Activated CD8-positive, alpha-beta memory T cell treated with anti-CD3 and anti-CD28 coated beads, Interleukin-2, amount 10 ng/mL, durations not matched to agents 7 days and 5 days (primary cell): ENCODE measurements at places on chromosomes 3 and 15. TPM values are rescaled to one million over a fixed set of nuclear protein-coding genes. Genes with fewer than 3 reads are reported as not detected.

The FAM174B gene
- 3.3 TPM for total RNA-seq

The USP4 gene
- total RNA-seq, result 84.5 TPM

- no peak overlapping the region for H3K4me3 ChIP-seq
- no peak for DNase-seq
- H3K36me3 ChIP-seq, result no peaks in the 10 kb centered on the region
- H3K4me1 ChIP-seq, result peaks cover 10% of the 10 kb centered on the region
- H3K27me3 ChIP-seq, result peaks cover 3% of the 10 kb centered on the region
These were observed 66.8 kb downstream of the CD200R1L start for GRCh38 chr3:112779558-112780480.

DNA sequence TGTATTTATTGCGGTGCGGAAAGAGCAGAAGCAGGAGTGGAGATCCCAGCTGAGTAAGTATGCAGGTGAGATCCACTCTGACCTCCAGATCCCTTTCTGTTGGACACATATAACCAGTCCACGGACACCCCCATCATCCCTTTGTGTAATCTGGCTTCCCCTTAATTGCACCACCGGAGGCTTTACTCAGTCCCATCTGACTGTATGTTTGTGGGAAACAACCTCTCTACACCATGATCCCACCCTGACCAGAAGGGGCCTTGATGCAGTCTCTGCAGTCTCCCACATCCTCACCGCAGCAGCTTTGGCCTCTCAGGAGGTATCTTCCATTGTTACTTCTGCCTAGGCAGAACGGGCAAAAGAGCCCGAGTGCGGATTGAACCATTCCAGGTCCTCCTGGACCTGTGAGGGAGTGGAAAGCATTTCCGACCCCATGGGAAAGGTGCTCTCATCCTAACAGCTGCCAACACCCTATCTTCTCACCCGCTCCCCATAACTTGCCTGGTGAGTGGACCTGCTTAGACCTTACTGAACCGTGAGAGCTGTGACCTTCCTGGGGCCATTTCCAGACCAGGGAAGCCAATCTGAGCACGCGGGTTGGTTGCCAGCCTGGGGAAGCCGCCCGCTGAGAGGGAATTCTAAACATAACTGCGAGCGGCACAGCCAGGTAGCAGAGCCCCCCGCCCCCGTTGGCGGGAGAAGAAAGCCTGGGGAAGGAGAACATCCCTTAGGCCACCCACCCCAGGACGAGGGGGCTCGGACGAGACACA, 1.1 kb downstream of the SLCO2A1 start:
- no peak overlapping the region for H3K4me3 ChIP-seq
- H3K4me1 ChIP-seq, result peaks cover 2% of the 10 kb centered on the region
- no peak overlapping the region for H3K27ac ChIP-seq
- peaks cover 61% of the 10 kb centered on the region for H3K27me3 ChIP-seq

GRCh38 chr15:70762469-70763119, 764 bp downstream of the UACA start:
- H3K27me3 ChIP-seq, result peaks cover 69% of the 10 kb centered on the region
- H3K4me3 ChIP-seq, result peak overlapping the region; percentile 76
- no peak overlapping the region for H3K27ac ChIP-seq
- peaks cover 11% of the 10 kb centered on the region for H3K4me1 ChIP-seq

DNA sequence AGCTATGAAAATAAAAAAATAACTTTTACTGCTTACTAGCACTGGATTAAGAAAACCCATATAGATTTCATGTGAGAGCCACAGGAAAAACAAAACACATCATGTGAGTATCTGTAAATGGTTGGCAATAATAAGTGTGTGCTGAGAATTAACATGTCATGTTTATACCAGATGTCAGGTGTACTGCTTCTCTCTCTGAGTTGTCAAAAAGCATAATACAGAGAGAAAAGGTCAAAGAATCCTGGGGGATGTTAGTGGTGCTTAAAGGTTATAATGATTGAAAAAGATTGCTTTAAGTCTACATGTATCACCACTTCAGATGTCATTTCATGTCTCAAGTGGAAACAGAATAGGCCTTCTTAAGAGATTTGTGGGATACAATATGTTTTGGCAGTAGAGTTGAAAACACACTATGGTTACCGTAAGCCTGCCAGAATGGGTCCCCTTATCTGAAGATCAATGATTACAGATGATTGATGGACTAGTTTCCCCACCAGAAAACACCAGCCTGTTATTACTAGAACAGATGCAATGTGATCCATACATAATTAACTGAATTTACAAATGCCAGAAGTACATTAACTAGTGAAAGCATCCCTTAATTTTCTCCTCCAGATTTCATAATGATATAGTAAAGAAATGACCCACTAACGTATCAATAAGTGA, 204.1 kb downstream of the CNTN3 start:
- no peak overlapping the region for H3K27ac ChIP-seq
- DNase-seq, result no peak
- no peaks in the 10 kb centered on the region for H3K36me3 ChIP-seq
- H3K4me1 ChIP-seq, result no peaks in the 10 kb centered on the region
- no peaks in the 10 kb centered on the region for H3K27me3 ChIP-seq

DNA sequence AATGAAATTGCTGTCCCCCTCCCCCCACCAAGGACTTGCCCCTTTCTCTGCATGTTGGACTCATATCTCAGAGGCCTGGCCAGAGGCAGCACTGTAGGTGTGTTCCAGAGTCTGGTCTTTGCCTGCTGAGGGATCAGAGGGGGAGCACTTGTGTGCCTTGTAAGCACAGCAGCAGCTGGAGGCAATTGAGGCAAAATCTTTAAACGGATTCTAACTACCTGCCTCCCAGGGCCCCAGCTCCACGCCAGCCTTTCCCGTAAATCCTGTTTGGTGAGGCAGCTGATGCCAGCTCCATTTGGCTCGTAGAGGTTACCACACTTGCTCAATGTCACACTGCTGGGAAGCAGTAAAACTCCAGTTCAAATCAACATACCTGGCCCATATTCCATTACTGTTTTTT, 2.3 kb upstream of the IDH2 start:
- H3K4me3 ChIP-seq, result no peak overlapping the region
- H3K4me1 ChIP-seq, result peaks cover 23% of the 10 kb centered on the region
- DNase-seq, result no peak
- H3K27me3 ChIP-seq, result peaks cover 4% of the 10 kb centered on the region
- peaks cover 3% of the 10 kb centered on the region for H3K36me3 ChIP-seq

DNA sequence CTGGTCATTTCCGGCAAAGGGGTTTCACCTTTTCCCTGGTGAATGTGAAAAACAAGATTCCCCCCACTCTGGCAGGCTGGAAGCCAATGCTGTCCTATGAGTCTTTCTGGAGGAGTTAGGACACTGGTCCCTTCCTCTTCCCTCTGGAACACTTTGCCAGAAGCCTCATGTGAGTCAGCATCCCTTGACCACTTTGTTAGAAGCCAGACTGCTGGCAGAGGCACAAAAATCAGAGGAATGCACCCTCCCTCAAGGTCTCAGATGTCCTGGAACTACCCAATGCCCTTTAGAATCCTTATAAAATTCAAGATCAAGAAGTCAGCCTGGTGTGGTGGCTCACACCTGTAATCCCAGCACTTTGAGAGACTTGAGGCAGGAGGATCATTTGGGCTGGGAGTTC, 26.6 kb downstream of the ITGB5 start:
- DNase-seq, result no peak
- H3K36me3 ChIP-seq, result no peaks in the 10 kb centered on the region
- H3K4me3 ChIP-seq, result no peak overlapping the region
- peaks cover 24% of the 10 kb centered on the region for H3K27me3 ChIP-seq

DNA sequence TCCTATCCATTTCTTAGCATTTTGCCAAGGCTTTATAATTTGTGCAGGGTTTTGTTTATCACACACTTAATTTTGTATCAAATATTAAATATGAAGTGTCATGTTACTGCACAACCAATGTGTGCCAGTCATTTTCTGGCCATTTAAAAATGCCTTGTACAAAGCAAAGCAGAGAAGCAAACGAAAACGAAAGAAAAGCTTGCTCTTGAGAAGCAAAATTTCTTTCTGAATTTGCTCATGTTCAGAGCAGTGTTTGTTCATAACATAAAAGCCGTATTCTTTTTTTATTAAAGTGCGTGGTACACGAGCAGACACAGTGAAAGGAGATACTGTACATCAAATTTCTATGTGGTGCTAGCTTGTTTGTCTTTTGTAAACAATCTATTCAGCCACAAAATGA, 792.6 kb downstream of the NAALADL2 start:
- no peak overlapping the region for H3K27ac ChIP-seq
- DNase-seq, result no peak
- H3K4me3 ChIP-seq, result no peak overlapping the region
- H3K4me1 ChIP-seq, result no peaks in the 10 kb centered on the region
- H3K27me3 ChIP-seq, result no peaks in the 10 kb centered on the region

- no peaks in the 10 kb centered on the region for H3K4me1 ChIP-seq
- no peak overlapping the region for H3K27ac ChIP-seq
- H3K4me3 ChIP-seq, result no peak overlapping the region
- no peak for DNase-seq
These were observed 76.0 kb downstream of the ZBBX start for GRCh38 chr3:167304077-167304476.

The P2RY12 gene
- total RNA-seq, result not detected

GRCh38 chr15:36517758-36518157, 61.7 kb upstream of the CDIN1 start:
- DNase-seq, result no peak
- no peaks in the 10 kb centered on the region for H3K27me3 ChIP-seq
- H3K4me3 ChIP-seq, result no peak overlapping the region
- H3K27ac ChIP-seq, result no peak overlapping the region

DNA sequence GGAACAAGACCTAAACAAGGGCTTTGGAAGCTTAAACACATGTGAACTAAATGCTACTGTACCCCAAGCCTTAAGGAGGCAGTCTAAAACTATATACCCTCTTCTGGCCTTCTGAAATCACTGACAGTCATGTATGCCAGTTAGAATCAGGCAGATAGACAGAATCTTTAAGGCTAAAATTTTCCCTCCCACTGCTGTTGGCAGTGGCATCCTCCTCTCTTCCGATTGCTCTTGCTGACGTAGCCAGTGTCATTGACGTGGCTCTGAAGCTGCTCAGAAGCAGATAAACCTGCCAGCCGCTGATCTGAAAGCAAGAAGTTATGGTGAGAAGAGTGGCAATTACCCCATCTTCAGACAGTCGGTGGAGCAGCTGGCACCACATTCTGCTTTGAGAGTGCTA, 3.3 kb downstream of the RYR3 start:
- H3K4me1 ChIP-seq, result no peaks in the 10 kb centered on the region
- no peak for DNase-seq
- H3K27me3 ChIP-seq, result peaks cover 34% of the 10 kb centered on the region
- H3K36me3 ChIP-seq, result no peaks in the 10 kb centered on the region
- H3K4me3 ChIP-seq, result no peak overlapping the region
- no peak overlapping the region for H3K27ac ChIP-seq

DNA sequence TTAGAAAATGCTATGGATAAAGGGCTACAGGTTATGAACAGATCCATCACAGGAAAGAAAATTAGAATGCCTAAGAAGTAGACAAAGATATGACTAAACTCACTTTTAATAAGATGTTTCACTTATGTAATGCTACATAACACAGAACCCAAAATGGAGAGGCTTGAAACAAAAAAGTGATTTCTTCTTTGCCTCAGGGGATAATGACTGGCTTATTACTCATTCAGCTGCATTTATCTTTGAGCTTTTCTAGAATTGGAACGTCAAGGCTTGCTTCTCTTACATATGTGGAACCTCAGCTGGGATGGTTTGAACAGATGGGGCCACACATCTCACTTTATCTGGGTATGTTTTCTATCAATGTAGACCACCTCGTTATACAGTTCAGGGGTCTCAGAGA, 120.6 kb upstream of the EPHA3 start:
- no peak overlapping the region for H3K27ac ChIP-seq
- no peak overlapping the region for H3K4me3 ChIP-seq
- H3K27me3 ChIP-seq, result no peaks in the 10 kb centered on the region
- no peaks in the 10 kb centered on the region for H3K36me3 ChIP-seq
- no peaks in the 10 kb centered on the region for H3K4me1 ChIP-seq
- no peak for DNase-seq

DNA sequence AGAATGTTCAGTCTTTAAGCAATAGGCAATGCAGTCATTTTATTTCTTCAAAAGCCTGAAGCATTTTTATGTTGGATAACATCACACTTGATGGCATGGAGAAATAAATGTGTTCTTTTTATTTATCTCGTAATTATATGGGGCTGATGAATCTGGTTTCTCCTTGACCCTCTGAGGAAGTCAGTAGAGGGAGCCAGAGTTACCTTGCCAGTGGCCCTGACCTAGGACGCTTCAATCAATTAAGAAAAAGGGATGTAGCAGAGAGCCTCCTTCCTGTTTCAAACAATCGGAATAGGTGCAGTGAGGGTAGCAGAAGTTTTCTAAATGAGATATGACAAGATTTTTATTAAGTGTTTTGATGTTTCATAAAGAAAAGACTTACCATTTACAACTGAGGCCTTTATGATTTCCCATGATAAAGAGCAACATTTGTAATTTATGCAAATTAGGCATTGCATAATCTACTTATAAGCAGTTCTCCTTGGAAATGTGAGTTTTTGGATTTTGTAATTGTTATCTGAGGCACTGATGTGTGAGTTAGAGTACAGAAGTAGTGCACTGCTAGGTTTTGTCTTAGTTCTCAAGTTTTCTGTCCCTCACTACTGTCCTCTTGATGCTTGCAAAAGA, 129.1 kb downstream of the RAP2B start:
- H3K4me1 ChIP-seq, result peaks cover 33% of the 10 kb centered on the region
- no peak overlapping the region for H3K27ac ChIP-seq

GRCh38 chr3:25120665-25121064, 307.4 kb upstream of the RARB start:
- no peak overlapping the region for H3K27ac ChIP-seq
- no peak overlapping the region for H3K4me3 ChIP-seq
- H3K4me1 ChIP-seq, result no peaks in the 10 kb centered on the region

DNA sequence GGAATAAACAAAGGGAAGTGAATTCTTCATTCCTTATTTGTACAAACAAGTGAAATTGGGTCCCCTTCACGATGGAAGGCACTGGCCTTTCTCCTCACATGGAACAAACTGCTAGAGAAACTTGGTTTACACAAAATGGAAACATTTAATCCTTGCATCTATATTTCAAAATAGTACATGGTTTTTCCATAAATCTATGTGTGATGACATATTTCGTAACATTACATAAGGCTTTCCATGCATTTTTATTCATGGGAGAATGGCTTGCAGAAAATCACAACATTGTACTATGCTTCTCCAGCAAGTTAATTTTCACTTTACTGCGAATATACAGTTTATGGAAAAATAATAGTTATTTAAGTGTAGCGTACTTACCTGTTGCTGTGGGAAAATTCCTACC, 81.0 kb upstream of the CDIN1 start:
- H3K27me3 ChIP-seq, result peaks cover 32% of the 10 kb centered on the region
- no peak overlapping the region for H3K4me3 ChIP-seq
- no peaks in the 10 kb centered on the region for H3K4me1 ChIP-seq
- no peak for DNase-seq
- H3K36me3 ChIP-seq, result no peaks in the 10 kb centered on the region
- no peak overlapping the region for H3K27ac ChIP-seq

GRCh38 chr15:29805043-29805707, 17.1 kb downstream of the TJP1 start:
- H3K27ac ChIP-seq, result no peak overlapping the region
- no peak for DNase-seq
- H3K4me3 ChIP-seq, result no peak overlapping the region
- H3K27me3 ChIP-seq, result peaks cover 44% of the 10 kb centered on the region
- no peaks in the 10 kb centered on the region for H3K4me1 ChIP-seq
- H3K36me3 ChIP-seq, result no peaks in the 10 kb centered on the region

GRCh38 chr3:55765906-55766701, 279.0 kb upstream of the WNT5A start:
- no peak for DNase-seq
- H3K27me3 ChIP-seq, result no peaks in the 10 kb centered on the region
- H3K36me3 ChIP-seq, result no peaks in the 10 kb centered on the region
- H3K4me3 ChIP-seq, result no peak overlapping the region
